ENCODE measurements at places on chromosomes 2 and 18.

- no peak for DNase-seq
Observed at GRCh38 chr2:96625571-96626552, 12.2 kb downstream of the KANSL3 start.

DNA sequence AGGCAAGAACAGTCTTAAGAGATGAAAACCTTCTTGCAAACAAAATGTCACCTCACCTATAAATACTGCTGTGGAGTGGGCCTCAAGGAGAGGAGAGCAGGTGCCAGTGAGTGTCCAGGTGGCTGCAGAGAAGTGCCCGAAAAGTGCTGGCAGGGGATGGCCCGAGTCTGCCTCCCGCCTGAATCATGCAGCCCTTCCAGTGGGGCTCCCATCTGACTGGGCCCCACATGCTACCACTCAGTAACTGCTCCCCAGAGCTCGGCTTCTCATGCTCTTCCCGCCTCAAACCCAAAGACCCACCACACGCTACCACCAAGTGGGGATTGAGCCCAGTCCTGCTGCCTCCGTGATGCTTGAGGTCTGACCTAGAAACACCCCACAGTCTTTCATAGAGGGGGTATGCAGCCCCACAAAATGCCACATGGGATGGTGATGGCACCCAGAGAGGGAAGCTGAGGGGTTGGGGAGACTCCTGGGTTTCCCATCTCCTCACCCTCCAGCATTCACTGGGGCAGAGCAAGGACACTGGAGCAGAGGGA is 7.4 kb downstream of the HS6ST1 start:
- DNase-seq: no peak

- no peak for DNase-seq
Observed at GRCh38 chr2:41735006-41735405, 312.8 kb upstream of the PKDCC start.

GRCh38 chr2:68548396-68548795 is 81.0 kb downstream of the APLF start:
- no peak for DNase-seq

DNA sequence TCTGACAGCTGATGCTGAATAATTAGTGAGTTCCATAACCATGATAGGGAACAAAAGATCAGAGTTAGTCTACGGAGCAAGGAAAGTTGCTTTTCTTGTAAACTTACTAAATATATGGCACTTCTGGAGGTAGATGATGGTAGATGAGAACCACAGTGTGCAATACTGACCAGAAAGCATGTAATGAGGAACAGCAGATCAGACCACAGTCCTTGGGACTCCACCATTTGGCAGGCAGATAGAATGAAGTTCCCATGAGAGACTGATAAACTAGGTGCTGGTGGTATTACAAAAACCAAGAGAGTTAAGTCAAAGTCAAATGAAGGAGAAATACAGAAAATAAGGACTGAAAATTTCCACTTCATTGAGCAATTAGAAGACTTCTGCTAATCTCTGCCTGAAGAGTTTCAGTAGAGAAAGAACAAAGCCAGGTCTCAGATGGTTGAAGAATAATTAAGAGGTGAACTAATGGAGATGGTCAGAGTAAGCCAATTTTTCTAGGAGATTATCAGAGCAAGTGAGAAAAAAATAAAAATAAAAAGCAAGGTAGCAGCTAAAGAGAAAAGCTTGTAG is 10.4 kb downstream of the CERKL start:
- no peak for DNase-seq

Measured in NCI-H526 treated with DMSO at 0.1 percent for 48 hours (cell line).